Panc1 (cell line): ENCODE measurements at places on chromosomes 1 and 21.

DNA sequence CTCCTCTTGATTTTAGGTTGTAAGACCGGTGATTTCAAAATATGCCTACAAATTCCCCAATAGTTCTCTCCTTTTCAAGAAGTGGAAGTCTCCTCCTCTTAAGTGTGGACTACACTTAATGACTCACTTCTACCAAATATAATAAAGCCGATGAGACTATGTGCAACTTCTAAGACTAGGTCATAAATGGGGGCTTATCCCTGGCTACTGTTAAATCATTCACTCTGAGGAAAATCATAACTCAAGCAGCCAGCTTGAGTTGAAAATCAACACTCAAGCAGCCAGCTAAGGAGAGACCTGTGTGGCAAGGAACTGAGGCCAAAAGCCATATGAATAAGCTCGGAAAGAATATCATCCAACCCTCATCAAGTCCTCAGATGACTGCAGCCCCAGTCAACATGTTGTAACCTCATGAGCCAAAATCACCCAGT is 49.6 kb upstream of the PSMG1 start:
- no peak overlapping the region for H3K4me3 ChIP-seq
- peaks cover 7% of the 10 kb centered on the region; the same call in 1 of the 2 replicates for H3K36me3 ChIP-seq
- H3K27me3 ChIP-seq = no peaks in the 10 kb centered on the region

DNA sequence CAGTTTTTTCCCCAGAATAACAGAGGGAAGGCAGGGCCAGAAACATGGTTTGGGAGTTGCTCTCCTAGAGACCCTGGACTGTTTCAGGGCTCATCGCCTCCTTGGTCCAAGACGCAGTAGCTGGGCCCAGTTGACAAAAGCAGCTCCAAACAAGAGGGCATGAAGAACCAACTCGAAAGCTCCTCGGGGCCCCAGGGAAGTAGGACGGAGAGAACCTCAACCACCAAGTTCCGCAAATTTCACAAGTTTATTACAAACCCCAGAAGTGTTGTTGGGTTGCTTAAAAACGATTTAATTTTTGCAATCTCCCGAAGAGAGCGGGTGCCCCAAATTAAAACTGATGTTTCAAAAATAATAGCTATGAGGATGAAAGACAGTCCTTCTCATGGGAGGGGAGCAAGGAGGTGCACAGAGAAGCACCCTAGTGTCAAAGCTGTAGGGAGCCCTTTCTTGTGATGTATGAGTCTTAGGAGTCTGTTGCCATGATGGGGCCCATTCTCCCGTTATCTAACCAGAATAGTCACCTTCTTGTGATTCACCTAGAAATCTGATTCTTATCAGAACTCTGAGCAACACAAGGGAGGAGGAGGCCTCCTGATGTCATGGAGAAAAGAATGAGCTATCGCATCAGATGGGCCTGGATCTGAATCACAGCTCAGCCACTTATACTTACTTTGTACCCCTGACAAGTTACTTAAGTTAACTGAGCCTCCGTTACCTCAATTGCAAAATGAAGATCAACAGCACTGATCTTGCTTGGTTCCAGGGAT is 165.7 kb upstream of the IRF2BP2 start:
- no peak overlapping the region for H3K4me3 ChIP-seq
- H3K4me1 ChIP-seq = peaks cover 32% of the 10 kb centered on the region
- no peaks in the 10 kb centered on the region for H3K36me3 ChIP-seq

DNA sequence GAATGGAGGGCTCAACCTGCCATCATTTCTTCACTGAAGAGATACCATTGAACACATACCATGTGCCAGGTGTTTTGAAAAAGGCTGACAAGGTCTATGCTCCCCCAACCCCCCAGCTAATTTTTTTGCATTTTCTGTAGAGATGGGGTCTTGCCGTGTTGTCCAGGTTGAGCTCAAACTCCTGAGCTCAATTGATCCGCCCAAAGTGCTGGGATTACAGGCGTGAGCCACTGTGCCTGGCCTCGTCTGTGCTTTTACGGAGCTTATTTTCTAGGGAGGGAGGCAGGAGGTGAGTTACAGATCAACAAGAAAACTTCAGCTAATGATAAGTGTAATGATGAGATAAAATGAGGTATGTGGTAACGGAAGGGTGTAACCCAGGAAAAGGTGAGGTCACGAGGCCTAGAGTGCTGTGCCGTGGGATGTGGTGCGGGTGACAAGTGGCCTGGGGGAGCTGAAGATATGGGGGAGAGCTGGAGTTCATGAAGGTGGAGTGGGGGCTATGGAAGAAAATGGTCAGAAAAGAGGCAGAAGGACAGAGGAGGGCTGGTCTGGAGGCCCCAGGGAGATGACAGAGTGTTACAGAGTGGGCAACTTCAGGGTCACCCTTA is 28.2 kb downstream of the FAAH start:
- no peak overlapping the region for H3K27ac ChIP-seq
- no peaks in the 10 kb centered on the region for H3K27me3 ChIP-seq
- no peak for DNase-seq
- H3K36me3 ChIP-seq = no peaks in the 10 kb centered on the region
- no peak overlapping the region for H3K4me3 ChIP-seq

GRCh38 chr1:14065486-14065885 is 365.5 kb downstream of the PRDM2 start:
- H3K4me3 ChIP-seq = no peak overlapping the region
- no peak overlapping the region for H3K27ac ChIP-seq
- H3K27me3 ChIP-seq = no peaks in the 10 kb centered on the region; the same call in 1 of the 2 replicates
- H3K36me3 ChIP-seq = no peaks in the 10 kb centered on the region

DNA sequence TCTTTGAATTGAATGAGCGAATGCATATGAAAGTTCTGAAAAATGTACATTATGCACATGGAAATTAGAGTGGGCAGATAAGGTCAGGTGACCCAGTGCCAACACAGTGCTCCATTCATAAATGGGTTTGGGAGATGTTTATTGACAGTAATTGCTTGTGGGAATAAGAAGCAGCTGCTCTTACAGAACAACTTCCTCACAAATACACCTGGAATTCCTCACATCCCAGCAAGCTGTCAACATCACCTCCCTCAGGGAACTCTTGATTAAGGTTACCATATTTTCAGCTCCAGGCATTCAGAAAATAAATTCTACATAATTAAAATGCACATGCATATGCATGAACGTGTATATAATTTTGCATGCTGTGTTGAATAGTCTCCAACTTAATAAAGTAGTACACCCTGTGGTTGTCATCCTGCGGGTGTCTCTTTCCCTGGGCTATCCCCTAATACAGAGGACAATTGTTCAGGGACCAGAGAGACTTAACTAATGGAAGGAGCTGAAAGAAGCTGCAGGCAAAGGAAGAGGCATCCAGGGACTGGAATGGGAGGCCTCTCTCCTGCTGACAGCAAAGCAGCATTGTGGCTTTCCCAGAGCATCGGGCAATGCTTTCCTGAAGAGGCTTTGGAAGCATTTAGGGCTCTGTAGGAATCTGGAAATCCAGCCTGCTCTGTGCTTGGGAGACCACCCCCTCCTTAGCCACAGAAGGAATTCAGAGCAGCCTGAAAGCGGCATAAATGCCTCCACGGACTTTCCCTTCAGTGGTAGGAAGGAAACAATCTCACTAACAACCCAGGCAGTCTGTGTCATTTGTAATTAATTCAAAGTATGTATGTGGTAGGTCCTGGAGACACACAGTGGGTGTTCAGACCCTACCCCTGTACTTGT is 55.2 kb upstream of the GNG12 start:
- DNase-seq = no peak
- H3K36me3 ChIP-seq = no peaks in the 10 kb centered on the region
- H3K27me3 ChIP-seq = no peaks in the 10 kb centered on the region
- H3K27ac ChIP-seq = no peak overlapping the region
- H3K4me3 ChIP-seq = no peak overlapping the region

- no peaks in the 10 kb centered on the region for H3K36me3 ChIP-seq
- no peaks in the 10 kb centered on the region; the same call in 1 of the 2 replicates for H3K4me1 ChIP-seq
- no peak for DNase-seq
- peaks cover 21% of the 10 kb centered on the region for H3K27me3 ChIP-seq
- no peak overlapping the region for H3K27ac ChIP-seq
These were observed 5.6 kb downstream of the CRCT1 start for GRCh38 chr1:152519851-152520250.

DNA sequence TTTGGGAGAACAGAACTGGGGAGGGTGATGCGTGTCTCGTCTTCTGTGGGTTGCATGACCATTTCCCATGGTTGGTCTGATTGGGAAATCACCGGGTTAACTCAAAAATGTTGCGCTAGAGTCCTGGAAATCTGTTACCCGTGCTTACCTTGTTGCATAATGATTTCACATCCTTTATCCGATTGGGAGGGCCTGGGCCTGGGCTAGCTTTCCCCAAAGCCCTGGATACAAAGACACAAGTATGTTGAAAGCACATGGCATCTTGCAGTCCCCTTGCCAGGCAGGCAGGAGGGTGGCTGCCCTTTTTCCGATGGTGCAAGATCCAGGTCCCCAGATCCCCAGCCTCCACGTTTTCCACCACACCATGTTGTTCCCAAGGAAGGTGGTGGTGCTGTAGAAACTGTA is 582 bp downstream of the TRPM2 start:
- no peak for DNase-seq
- no peaks in the 10 kb centered on the region for H3K4me1 ChIP-seq
- H3K4me3 ChIP-seq = no peak overlapping the region
- H3K27ac ChIP-seq = no peak overlapping the region
- no peaks in the 10 kb centered on the region for H3K36me3 ChIP-seq

- peak overlapping the region; percentile 98 for H3K27ac ChIP-seq
- H3K27me3 ChIP-seq = no peaks in the 10 kb centered on the region
These were observed 807 bp downstream of the CEP85 start for GRCh38 chr1:26234644-26235370.

DNA sequence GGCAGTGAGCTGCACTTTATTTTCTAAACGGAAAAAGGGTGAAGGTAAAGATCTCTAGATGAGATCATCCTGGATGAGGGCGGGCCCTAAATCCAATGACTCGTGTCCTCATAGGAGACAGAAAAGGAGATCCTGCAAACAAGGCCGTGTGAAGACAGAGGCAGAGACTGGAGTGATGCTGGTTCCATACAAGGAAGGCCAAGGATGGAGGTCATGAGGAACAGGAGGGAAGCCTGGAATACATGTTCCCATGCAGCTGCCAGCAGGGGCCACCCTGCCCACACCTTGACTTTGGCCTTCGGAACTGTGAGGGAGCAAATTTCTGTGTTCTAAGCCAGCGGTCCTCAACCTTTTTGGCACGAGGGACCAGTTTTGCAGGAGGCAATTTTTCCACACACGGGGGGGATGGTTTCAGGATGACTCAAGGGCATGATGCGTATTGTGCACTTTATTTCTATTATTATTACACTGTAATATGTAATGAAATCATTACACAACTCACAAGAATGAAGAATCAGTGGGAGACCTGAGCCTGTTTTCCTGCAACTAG is 94.3 kb downstream of the PSMG1 start:
- no peak overlapping the region for H3K27ac ChIP-seq
- no peak overlapping the region for H3K4me3 ChIP-seq
- H3K27me3 ChIP-seq = no peaks in the 10 kb centered on the region
- no peaks in the 10 kb centered on the region for H3K36me3 ChIP-seq
- DNase-seq = no peak

DNA sequence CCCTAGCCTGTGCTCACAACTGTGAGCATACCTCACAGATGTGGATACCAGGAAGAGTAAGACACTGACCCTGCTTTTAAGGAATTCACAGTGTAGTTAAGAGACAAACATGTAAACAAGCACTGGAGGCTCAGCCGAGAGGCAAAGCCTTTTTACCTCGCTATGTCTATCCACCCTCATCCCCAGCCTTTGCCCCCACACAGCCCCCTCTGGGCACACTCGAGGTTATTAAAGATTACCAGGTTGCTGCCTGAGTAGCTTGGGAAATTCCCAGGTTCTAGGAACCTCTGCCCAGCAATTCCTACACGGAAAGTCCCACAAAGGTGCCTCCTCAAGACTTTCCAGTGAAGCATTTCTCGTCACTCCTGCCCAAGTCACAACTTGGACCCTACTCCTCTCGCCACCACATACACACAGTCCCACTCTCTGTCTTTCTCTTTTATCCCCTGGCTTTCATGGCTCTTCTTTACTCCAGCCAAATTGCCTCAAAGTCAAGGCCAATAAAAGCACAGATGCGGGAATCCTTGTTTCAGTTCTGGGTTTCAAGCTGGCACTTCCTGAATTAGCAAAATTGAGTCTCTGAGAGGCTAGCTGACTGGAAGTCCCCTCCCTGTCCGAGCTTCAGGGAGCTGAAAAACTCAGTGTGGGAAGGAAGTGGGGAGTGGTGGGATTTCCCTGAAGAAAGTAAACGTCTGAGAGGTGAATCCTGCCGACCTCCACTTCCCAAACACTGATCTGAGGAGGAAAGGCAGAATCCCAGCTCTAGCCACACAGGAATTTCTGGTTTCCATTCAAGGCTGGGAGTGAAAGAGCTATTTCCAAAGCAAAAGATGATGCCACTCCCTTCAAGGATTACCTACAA is 7.6 kb downstream of the DENND2D start:
- no peaks in the 10 kb centered on the region for H3K27me3 ChIP-seq
- no peaks in the 10 kb centered on the region; the same call in 1 of the 2 replicates for H3K4me1 ChIP-seq
- no peak for DNase-seq

DNA sequence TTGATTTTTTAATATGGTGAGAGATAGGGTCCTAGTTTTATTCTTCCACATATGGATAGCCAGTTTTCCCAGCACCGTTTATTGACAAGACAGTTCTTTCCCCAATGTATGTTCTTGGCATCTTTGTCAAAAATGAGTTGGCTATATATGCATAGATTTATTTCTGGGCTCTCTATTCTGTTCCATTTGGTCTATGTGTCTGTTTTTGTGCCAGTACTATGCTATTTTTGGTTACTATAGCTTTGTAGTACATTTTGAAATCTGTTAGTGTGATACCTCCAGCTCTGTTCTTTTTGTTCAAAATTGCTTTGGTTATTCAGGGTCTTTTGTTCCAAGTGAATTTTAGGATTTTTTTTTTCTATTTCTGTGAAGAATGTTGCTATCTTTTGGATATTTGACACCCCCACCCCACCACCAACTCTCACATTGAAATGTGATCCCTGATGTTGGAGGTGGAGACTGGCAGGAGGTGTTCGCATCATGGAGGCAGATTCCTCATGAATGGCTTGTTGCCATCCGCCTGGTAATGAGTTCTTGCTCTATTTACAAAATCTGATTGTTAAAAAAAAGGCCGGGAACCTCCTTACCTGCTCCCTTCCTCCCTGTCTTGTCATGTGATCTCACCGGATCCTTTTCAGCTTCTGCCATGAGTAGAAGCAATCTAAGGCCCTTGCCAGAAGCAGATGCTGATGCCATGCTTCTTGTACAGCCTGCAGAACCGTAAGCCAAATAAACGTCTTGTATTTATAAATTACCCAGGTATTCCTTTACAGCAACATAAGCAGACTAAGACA is 54.8 kb upstream of the KRTAP19-8 start:
- no peaks in the 10 kb centered on the region for H3K4me1 ChIP-seq
- no peaks in the 10 kb centered on the region for H3K36me3 ChIP-seq
